ENCODE measurements at places on chromosomes 2 and 18. TPM values are rescaled to one million over a fixed set of nuclear protein-coding genes. Genes with fewer than 3 reads are reported as not detected.

DNA sequence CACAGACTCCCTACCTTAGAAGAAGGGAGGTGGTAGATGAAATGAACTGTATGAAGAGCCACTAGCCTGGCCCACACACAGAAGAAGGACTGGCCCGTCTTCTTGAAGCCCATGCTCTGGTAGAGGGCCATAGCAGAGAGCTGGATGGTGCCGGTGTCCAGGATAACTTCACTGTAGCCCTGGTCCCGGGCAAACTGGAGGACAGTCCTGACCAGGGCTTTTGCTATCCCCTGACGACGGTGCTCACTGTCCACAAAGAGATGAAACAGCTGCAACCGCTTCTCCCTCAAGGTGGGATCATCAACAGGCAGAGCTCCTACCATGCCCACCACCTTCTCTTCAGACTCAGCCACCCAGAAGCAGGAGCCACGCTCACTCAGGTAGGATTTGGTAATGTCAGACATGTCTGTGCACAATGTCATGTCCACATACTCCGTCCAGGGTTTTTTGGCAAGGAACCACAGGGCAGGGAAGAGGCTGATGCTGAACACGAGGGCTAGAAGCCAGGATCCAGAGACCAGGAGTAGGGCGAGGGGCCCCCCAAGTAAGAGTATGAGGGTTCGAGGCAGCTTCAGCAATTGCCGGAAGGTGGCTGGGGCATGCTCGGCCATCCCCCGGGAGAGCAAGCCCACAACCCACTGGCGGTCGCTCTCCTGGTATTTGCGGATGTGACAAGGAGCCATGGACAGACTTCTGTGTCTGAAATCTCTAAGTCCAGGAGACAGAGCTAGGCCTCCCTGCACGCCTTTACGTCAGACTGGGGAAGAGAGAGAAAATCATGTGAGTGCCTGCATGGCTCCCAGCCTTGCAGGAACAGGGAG lies 1.1 kb downstream of the NAT8 start:
- no peak for DNase-seq

The ADNP2 gene
- total RNA-seq: 72.4 TPM

GRCh38 chr2:23645230-23645808 lies 260.3 kb downstream of the KLHL29 start:
- no peak for DNase-seq

The UGT1A5 gene
- total RNA-seq: not detected

The DTNA gene
- 15.0 TPM for total RNA-seq

The EFR3B gene
- 21.2 TPM for total RNA-seq

The GRB14 gene
- total RNA-seq: 3.4 TPM

GRCh38 chr2:159119652-159120257 lies 151.3 kb downstream of the TANC1 start:
- no peak for DNase-seq

- DNase-seq: no peak
These were observed 111.5 kb upstream of the SULT1C3 start for GRCh38 chr2:108128249-108128648.

The IL18RAP gene
- total RNA-seq: not detected

- DNase-seq: peak; percentile 75
These were observed 81.2 kb downstream of the ADD2 start for GRCh38 chr2:70686577-70687460.

DNA sequence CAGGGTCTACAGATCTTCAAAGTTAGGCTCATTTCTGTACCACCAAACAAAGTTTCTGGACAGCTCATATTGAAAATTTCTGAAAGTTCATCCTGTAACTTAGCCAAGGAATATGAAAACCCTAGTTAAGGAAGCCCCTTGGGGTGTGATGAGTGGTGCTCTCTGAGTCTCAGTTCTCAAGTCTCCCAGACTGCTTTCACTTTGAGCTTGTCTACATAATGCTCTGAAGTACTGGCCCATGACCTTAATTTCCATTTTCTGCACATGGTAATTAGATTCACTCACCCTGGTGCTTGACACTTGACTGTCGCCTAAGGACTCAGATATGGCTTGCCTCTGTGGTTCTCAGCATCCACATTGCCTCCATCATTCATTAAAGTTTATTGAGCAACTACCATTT lies 51.7 kb upstream of the SATB2 start:
- no peak for DNase-seq

- no peak for DNase-seq
These were observed 25.4 kb downstream of the SPP2 start for GRCh38 chr2:234075947-234076346.

DNA sequence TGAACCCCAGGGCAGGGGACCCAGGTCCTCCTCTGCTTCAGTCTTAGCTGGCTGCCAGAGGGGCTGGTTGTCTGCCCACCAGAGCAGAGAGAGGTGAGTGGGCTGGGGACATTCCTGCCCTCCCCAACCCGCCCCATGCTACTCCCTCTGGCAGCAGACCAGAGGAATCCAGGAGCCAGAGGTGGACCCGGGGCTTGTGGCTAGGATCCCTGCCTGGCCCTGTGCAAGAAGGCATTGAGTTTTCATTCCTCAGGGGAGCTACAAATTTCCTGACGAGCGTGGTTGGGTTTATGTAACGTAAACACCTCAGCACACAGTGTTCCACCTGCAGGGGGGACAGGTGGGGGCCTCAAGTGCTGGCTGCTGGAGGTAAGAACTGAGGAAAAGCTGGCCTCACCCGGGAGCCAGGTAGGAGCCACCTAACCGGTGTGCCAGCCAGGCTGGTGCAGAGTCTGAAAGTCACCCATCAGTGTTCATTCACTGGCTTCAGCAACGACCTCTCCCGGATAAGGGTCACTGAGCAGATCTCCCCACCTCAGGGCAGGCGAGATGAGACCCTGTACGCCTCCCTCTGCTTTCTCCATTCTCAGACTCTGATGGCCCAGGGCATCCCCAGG lies 246.8 kb downstream of the DYSF start:
- DNase-seq: no peak

GRCh38 chr2:29575370-29575890 lies 346.0 kb downstream of the ALK start:
- no peak for DNase-seq

GRCh38 chr2:97765933-97766332 lies 52.6 kb downstream of the ZAP70 start:
- DNase-seq: no peak

- DNase-seq: no peak
These were observed 197.9 kb downstream of the HRH4 start for GRCh38 chr18:24658302-24658701.

GRCh38 chr2:96201338-96201737 lies 7.3 kb downstream of the STARD7 start:
- DNase-seq: no peak

GRCh38 chr18:60389314-60389713 lies 16.7 kb upstream of the MC4R start:
- no peak for DNase-seq

DNA sequence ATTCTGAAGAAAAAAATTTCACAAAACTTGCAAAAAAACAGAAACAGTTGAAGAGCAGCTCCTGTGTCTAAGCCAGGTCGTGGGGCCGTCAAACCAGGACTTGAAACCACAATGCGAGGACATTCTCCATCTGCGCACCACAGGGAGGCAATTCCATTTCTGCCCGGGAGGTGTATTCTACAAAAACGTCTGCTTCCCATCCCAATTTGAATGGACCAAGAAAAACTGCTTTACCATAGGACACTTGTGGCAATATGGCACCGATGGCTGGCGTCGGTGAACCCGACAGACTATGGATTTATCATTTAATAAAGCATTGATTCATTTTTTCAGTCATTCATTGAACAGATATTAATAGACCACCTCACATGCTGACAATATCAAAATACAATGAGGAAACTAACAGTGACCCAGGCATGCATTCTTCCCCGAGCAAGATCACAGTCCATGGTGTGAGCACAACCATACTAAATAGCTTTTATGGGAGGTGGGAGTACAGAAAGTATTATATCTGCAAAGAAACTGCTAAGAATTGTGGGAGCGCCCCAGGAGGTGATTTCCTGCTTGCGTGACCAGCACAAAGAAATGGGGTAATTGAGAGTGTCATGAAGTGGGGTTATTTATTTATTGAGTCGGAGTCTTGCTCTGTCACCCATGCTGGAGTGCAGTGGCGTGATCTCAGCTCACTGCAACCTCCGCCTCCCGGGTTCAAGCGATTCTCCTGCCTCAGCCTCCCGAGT lies 10.5 kb upstream of the ZAP70 start:
- DNase-seq: no peak

GRCh38 chr2:174577967-174578589 lies 19.5 kb downstream of the WIPF1 start:
- peak; percentile 38 for DNase-seq

The CDCA7 gene
- 31.4 TPM for total RNA-seq

DNA sequence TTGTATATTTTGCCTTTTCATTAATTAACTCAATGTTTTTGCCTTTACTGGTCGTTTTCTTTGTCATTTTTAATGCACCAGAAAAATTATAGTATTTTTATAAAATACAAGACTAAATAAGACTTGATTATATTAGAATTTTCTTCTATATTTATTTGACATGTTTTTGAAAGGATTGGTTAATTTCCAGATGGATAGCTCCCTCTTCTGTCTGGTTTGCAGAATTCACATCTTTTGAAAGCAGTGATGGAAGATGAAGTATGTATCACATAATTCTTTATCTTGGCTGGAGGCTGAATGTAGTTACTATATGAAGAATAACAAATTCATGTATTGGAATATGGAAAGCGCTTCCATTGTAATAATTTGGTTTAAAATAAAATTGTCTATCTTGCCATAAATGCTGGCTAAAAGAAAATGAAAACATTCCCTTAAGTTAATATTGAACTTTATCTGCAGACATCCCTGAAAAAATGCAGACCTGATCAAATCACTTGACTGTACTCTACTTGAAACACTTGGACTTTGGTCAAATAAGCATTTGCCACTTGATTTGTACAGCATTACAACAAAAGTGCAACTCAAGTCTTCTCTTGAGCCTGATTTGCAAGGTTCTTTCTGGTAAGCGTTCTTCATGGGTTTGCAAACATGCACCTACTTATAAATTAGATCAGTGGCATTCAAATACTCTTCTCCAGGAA lies 86.3 kb upstream of the EFEMP1 start:
- DNase-seq: peak; percentile 23

The HNMT gene
- 0.84 TPM for total RNA-seq

DNA sequence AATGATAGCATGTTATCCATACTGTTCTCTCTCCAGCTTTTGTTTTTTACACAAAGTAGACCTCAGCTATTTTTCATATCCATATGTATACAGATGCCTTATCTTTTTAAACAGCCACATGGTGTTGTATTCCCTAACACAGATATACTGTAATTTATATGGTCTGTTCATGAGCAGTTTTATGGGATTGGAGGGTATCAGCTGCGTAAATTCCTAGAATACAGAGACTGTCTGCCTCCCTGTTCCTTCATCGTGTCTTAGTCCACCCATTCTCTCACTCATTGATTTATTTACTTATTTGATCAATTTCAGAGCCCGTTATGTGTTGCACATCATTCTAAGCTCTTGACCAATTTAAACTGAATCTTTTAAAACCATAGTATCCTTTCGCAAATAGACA lies 80.6 kb downstream of the GATA6 start:
- DNase-seq: no peak

GRCh38 chr18:25815659-25816058 lies 274.8 kb downstream of the SS18 start:
- no peak for DNase-seq

- DNase-seq: no peak
These were observed 496.3 kb downstream of the PARD3B start for GRCh38 chr2:205041472-205042130.

DNA sequence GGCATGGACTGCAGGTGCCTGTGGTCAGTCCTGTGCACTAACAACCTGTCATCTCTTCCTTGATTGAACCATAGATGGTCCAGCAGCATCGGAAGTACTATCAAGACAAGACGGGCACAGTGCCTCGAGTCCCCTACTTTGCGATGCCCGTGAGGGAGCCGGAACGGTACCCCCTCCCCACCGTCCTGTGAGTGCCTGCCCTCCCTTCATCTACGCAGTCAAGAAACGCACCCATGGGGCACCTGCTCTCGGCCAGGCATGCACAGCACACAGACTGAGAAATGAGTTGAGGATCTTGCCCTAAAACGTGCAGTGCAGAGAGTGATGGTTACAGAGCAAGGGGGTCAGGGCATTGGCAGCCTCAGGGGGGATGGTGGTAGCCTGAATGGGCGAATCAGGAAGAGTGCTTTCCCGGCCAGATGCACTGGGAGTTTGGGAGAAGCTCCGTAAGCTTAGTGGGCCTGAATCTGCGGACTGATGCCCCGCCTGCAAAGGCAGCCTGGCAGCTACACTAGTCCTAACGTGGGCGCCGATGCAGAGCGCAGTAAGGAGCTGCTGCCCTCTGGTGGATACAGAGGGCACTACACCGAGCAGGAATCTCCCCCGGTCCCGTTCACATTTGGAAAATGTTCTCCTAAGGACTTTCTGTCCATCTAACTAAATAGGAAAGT lies 63.6 kb downstream of the CIB4 start:
- DNase-seq: peak; percentile 89

GRCh38 chr18:58532298-58532697 lies 96.6 kb downstream of the ALPK2 start:
- no peak for DNase-seq

The UGT1A7 gene
- not detected for total RNA-seq

DNA sequence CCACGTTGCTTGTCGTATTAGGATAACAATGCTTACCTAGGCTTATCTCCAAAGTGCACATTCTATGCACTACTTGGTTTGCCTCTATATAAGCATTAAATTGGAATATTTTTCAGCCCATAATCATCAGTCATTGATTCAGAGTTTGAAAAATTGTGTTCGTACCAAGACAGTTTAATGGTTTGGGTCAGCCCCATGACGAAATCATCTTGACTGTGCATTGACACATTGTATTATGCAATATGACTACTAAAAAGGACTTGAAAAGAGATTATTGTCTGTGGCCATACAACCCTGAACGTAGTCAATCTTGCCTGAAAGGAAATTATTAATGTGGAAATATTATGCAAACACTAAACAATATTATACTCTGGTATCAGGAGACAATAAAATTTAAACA lies 141.3 kb downstream of the EML6 start:
- DNase-seq: no peak

- no peak for DNase-seq
These were observed 3.0 kb upstream of the UGT1A9 start for GRCh38 chr2:233668605-233669260.

The SGO2 gene
- total RNA-seq: 46.4 TPM

The CYTIP gene
- total RNA-seq: 0.54 TPM

DNA sequence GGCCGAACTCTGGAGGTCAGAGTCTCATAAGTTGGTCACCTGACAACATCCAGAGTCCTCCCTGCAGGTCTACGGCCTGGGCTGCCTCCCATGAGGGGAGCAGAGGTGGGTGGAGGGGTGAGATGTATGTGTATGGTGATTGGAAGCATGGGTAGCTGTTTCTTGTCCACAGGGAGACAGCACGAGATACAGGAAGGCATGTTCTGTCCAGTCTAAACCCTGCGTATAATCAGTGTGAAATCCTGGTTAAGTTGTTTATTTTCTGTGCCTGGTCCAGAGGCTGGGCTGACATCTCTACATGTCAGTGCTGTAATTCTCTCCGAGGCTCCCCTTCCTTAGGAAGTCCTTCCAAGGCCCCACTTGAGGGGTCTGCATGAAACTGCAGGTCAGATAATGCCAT lies 8.9 kb downstream of the TOGARAM2 start:
- DNase-seq: no peak

- no peak for DNase-seq
These were observed 645.6 kb downstream of the GALR1 start for GRCh38 chr18:77895250-77895649.

GRCh38 chr2:135475128-135475527 lies 55.9 kb downstream of the ZRANB3 start:
- DNase-seq: no peak
